ENCODE measurements at places on chromosomes 7 and 10.

DNA sequence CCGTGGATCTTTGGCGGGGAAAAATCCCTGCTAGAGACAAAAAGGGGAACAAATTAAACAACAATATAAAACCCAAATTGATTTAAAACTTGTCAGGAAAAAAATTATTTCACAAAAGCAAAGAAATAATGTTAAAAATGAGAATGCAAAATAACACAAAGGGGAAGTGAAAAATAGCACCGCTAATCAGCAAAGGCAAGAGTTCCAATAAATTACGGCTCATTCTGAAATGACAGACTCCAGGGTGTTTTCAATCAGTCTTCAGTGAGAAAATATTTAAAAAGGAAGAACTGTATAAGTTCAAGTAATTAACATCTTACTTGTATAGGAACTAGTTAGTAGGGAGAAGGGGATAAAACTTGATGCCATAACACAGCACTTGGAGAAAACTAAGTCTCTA, 336.8 kb downstream of the LRRTM3 start:
- no peak for DNase-seq

GRCh38 chr10:95177429-95177828, 16.6 kb upstream of the ACSM6 start:
- DNase-seq: no peak

DNA sequence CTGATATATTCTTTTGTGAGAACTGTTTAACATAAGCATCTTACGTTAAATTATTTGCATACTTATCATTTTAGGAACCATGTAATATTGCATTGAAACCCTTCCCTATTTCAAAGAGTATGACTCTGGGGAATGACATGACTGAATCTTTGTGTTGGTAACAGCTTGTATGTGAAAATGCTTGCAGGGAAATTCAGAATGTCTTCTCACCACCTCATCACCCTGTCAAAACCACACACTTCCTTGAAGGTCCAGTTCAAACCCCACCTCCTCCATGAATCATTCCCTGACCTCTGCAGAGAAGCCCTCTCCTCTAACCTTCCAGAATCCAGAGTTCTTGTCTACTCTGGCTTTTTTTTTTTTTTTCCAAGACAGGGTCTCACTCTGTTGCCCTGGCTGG, 26.3 kb upstream of the NKX2-3 start:
- DNase-seq: no peak

GRCh38 chr10:90862908-90863514, 5.2 kb upstream of the HTR7 start:
- DNase-seq: no peak

DNA sequence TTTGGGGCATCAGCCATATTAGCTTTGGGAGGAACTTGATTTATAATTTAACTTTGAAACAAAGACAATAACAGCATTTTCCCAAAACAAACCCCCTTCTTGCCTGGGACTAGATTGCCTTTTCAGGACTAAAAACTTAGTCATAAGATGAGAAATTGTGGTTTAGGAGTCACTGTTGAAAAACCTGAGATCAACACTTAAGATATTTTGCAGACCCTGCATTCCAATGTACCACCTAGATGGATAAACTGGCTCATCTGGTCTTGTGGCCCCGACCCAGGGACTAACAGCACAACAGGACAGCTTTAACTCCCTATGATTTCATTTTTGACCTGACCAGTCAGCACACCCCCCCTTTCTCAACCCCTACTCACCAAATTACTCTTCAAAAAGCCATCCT, 1165.4 kb downstream of the XPNPEP1 start:
- no peak for DNase-seq

DNA sequence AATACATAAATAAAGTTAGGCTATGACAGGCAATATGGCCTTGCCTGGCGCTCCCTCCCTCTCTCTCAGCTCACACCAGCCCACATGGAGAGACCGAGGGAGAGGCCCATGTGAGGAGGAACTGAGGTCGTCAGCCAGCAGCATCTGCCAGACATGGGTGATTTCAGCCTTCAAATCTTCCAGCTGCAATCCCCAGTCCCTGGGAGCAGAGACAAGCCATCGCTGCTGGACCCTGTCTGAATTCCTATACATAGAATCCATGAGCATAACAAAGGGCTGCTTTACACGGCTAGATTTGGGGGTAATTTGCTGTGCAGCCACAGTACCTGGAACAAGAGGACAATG, 35.6 kb downstream of the ANKRD16 start:
- no peak for DNase-seq

- no peak for DNase-seq
These were observed 49.4 kb upstream of the CTBP2 start for GRCh38 chr10:125209591-125210355.

GRCh38 chr7:28856656-28857055, 101.5 kb downstream of the TRIL start:
- DNase-seq: no peak

DNA sequence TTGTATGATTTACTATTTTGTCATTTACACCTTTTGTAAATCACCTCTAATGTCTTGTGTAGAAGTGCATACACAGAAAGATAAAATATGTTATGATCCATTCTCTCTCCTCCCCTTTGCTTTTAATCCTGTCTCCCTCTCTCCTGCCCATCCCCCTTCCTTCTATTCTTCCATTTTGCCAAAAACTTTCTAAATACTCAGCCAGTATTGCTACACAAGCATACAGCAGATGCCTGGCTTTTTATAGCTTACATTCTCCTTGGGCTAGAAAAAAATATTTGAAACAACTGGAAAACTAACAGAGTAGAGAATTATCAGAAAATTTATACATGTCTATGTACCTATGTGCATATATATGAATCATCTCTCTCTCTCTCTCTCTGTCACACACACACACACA, 308.7 kb upstream of the BMPER start:
- no peak for DNase-seq

DNA sequence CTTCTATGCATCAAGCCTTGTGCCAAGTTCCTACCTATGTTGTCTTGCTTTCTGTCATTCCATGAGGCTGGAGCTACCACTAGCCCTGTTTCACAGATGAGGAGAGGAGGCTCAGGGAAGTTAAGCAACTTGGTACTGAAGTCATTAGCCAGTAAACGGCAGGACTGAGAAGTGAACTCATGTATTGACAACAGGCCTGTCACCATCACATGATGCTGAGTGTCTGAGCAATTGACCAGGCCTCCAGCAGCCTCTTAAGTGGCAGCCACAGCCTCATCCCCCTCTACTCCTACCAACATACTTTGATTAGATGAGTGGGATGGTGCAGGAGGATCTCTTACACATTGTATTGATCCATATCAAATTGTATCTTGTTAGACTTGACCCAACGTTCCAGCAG, 317.6 kb downstream of the GRID1 start:
- no peak for DNase-seq

DNA sequence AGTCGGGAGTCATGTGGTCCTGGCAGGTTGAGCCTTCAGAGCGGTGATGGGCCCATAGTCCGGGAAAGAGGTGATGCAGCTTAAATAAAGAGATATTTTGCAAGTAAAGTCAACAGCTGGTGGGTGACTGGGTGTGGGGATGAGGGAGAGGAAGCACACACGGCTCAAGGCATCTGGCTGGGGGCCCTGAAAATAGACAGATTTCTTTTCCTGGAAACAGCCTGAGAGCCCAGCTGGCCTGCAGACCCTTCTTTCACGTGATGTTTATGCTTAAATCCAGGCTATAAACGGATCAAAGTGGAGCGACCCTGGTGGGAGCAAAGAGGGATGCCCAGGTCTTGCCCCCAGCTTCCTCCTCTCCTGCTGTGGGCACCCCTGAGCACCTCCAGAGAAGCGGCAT, 149.1 kb downstream of the TEX36 start:
- DNase-seq: no peak

GRCh38 chr10:3043512-3044368, 23.6 kb upstream of the PFKP start:
- peak; percentile 66 for DNase-seq

DNA sequence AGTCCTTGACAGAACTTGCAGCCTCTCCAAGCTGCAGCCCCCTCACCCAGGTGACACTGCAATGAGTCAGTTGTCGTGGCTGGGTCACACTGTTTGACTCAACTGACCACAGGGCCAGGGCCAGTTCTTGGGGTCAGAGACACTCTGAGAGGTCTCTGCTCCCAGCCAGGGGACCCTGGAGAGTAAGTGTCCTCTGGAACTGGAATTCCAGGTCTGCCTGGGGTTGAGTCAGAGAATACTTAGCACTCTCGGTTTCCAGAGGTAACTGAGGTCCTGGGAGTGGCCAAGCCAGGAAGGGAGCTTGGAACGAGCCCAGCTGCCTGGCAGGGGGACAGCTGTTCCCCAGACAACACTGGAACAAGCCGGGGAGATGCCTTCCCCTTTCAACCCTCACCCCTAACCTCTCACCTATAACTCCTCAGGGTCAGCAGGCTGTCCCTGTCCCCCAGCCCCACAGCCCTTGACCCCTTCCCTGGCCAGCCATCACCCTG, 2.2 kb upstream of the MYL10 start:
- no peak for DNase-seq

DNA sequence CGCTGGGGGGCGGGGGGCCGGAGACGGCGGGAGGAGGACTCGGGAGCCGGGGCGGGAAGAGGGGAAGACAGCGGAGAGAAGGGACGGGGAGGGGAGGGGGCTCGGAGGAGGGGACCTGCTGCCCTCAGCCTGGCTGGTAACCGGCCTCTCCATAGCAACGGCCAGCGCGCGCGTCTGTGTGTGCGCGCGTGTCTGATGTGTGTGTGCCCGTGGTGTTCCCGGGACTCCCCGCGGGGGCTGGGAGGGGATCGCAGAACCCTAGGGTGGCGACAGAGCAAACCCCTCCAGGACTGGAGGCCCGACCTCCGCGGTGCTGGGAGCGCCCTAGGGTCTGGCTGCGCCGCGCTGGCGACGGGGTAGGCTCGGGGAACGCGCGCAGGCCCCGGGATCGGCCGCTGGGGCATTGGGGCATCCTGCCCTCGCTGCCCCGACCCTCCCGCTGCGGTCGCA, 356.3 kb downstream of the DNAJB6 start:
- no peak for DNase-seq

DNA sequence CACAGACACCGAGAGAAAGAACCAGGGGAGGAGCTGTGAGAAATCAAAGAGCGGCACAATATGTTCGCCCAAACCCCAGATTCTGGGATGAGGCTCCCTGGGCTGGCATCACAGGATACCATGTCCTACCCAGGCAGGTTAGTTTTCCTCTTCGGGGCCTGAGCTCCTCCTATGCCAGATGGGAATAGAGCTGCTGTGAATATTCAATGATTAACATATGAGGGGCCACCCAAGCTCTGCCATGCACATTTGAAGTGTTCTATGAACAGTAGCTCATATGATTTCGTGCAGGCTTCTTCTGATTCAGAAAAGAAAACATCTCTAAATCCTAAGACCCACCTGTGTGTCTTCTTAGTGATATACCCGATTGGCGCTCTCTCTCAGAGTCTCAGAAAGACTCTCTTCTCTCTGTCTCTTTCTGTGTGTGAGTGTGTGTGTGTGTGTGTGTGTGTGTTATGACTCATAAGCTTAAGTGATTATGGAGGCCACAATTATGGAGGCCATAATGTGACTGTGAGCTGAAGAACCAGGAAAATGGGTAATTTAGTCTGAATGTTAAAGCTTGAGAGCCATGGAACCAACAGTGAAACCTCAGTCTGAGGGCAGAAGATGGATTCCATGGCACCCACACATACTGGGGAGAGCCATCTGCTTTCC, 220.5 kb downstream of the KLF6 start:
- no peak for DNase-seq

DNA sequence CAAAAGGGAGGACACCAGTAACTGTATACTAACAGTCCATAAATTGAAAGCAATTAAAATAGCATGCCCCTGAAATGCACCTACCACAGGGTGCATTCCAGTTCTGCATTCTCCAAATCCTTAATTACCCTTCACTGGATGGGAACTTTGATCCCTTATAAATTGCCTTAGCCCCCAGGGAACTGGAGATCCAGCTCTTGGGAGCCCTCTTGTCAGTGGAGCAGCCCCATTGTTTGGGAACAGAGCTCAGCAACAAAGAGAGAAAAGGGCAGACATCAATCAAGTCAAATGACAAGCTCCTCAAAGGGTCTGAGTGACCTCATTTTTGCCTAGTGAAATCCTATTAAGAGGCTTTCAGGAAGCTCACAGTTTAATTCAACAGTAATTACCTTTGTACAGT, 472.6 kb downstream of the XPNPEP1 start:
- no peak for DNase-seq

DNA sequence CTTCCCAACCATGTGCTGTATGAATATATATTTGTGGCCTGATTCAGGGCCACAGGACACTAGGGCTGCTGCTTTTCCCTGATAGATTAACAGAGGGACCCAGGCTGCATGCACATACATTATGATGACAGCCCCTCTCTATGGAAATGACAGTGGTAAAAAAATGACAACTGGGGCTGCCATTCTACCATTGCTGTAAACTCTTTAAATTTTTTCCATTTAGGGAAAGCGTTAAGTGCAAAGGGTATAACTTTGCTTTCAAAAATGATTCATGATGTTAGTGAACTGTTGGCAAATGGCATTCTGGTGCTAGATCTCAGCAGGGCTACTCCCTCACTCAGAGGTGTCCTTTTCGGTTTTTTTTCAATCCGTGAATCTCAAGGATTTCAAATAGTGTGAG, 4.2 kb downstream of the CTBP2 start:
- DNase-seq: no peak

GRCh38 chr7:150974468-150975391, 3.4 kb downstream of the KCNH2 start:
- DNase-seq: peak; percentile 54

- DNase-seq: no peak
These were observed 495.2 kb downstream of the GLRX3 start for GRCh38 chr10:130631142-130632096.

GRCh38 chr7:604001-604883, 84.6 kb upstream of the PDGFA start:
- DNase-seq: no peak

- DNase-seq: no peak
These were observed 1167.6 kb downstream of the NXPH1 start for GRCh38 chr7:9600974-9601373.

GRCh38 chr7:155291045-155291530, 6.6 kb upstream of the INSIG1 start:
- no peak for DNase-seq

DNA sequence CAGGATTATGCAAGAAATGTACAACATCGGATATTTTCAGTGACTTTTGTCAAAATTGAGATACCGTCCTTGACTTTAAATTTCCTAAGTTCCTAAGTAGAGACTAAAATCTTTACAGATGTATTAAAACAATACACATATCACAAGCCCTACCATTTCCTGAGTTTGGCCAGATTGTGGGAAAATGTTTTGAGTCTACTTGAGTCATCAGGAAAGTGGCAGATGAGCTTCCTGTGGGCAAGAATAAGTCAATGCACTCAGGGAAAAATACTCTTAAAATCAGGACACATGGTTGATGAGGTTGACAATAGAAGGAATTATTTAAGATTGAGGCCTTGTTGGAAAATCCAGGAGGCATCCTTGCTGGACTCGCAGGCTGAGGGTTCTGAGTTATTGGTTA, 162.5 kb downstream of the SNX10 start:
- DNase-seq: no peak

GRCh38 chr10:49177391-49178355, 10.5 kb downstream of the TMEM273 start:
- DNase-seq: no peak

- no peak for DNase-seq
These were observed 35.5 kb downstream of the RPA3 start for GRCh38 chr7:7682861-7683260.

Measured in NCI-H1436 (cell line).